ENCODE measurements at places on chromosomes 5 and 9. TPM values are rescaled to one million over a fixed set of nuclear protein-coding genes. Genes with fewer than 3 reads are reported as not detected.

PTGER4 gene
- polyA plus RNA-seq: 12.0 TPM

NIM1K gene
- polyA plus RNA-seq: 7.4 TPM

PCDHGA5 gene
- 0.25 TPM for polyA plus RNA-seq

AHRR gene
- polyA plus RNA-seq: 0.26 TPM

FOXD4L6 gene
- 2.3 TPM for polyA plus RNA-seq

TERT gene
- not detected for polyA plus RNA-seq

PAM gene
- 318 TPM for polyA plus RNA-seq

DPYSL3 gene
- polyA plus RNA-seq: 736 TPM

FREM1 gene
- 2.6 TPM for polyA plus RNA-seq

CRHBP gene
- polyA plus RNA-seq: not detected

GCNT1 gene
- polyA plus RNA-seq: 0.22 TPM

PTPRD gene
- 153 TPM for polyA plus RNA-seq

PRRC2B gene
- polyA plus RNA-seq: 89.5 TPM

GAS1 gene
- polyA plus RNA-seq: 1.6 TPM

PBX3 gene
- 398 TPM for polyA plus RNA-seq

RANBP3L gene
- 2.2 TPM for polyA plus RNA-seq

LHX3 gene
- polyA plus RNA-seq: not detected

CORO2A gene
- polyA plus RNA-seq: 1.9 TPM

LCN9 gene
- polyA plus RNA-seq: 2.5 TPM

HMMR gene
- 2.6 TPM for polyA plus RNA-seq

FOXD4L5 gene
- 0.06 TPM for polyA plus RNA-seq

FOXD4L3 gene
- not detected for polyA plus RNA-seq

SCGB3A1 gene
- polyA plus RNA-seq: not detected

STC2 gene
- 0.26 TPM for polyA plus RNA-seq

BTNL8 gene
- polyA plus RNA-seq: not detected

DIPK1B gene
- 78.7 TPM for polyA plus RNA-seq

C5orf46 gene
- not detected for polyA plus RNA-seq

SLC25A2 gene
- polyA plus RNA-seq: not detected

CDKN2B gene
- 0.15 TPM for polyA plus RNA-seq

SLC4A9 gene
- not detected for polyA plus RNA-seq

PCDHB5 gene
- 4.5 TPM for polyA plus RNA-seq

TMEM252 gene
- not detected for polyA plus RNA-seq

GPR151 gene
- 1.0 TPM for polyA plus RNA-seq

LCN6 gene
- polyA plus RNA-seq: not detected

ADAMTS12 gene
- 0.08 TPM for polyA plus RNA-seq

SEC16A gene
- polyA plus RNA-seq: 21.8 TPM

ADRA1B gene
- 1.1 TPM for polyA plus RNA-seq

PCDHGA11 gene
- 0.62 TPM for polyA plus RNA-seq

FNIP1 gene
- polyA plus RNA-seq: 14.1 TPM

ENTREP1 gene
- 2.0 TPM for polyA plus RNA-seq

PCDHA10 gene
- polyA plus RNA-seq: 6.7 TPM

HAND1 gene
- not detected for polyA plus RNA-seq

PCA3 gene
- polyA plus RNA-seq: not detected

C7 gene
- polyA plus RNA-seq: 0.78 TPM

KIF12 gene
- polyA plus RNA-seq: 0.14 TPM

NUTM2G gene
- 0.18 TPM for polyA plus RNA-seq

SPATA31A3 gene
- not detected for polyA plus RNA-seq

IL17B gene
- not detected for polyA plus RNA-seq

PIP5K1B gene
- polyA plus RNA-seq: 0.72 TPM

ATG10 gene
- 12.1 TPM for polyA plus RNA-seq

NOTCH1 gene
- polyA plus RNA-seq: 0.15 TPM

PKD2L2 gene
- polyA plus RNA-seq: not detected

SPATA31C1 gene
- polyA plus RNA-seq: not detected

GALNT10 gene
- 3.1 TPM for polyA plus RNA-seq

EPB41L4B gene
- polyA plus RNA-seq: 4.1 TPM

SPINK13 gene
- polyA plus RNA-seq: not detected

PNPLA7 gene
- 0.72 TPM for polyA plus RNA-seq
